Kidney (tissue), 22 donors: ENCODE measurements at places on chromosomes 6 and 20. TPM values are rescaled to one million over a fixed set of nuclear protein-coding genes. Genes with fewer than 3 reads are reported as not detected.

Gene SLCO4A1
- polyA plus RNA-seq = 12.4 TPM

Gene TAF8
- polyA plus RNA-seq = 16.3 TPM

Gene IMPG1
- polyA plus RNA-seq = 0.69 TPM

Gene TFAP2B
- polyA plus RNA-seq = 11.6 TPM

Gene ITPA
- 81.1 TPM for polyA plus RNA-seq

Gene PERP
- polyA plus RNA-seq = 24.8 TPM

Gene SMPDL3A
- 14.1 TPM for polyA plus RNA-seq

Gene DDO
- polyA plus RNA-seq = 13.4 TPM

GRCh38 chr6:43635387-43636307, at the start of gene MAD2L1BP:
MAD2L1BP (plus strand) TSS chr6:43635840; CDS start chr6:43635876, 36 bp downstream.
- peak; percentile 85 for DNase-seq

DNA sequence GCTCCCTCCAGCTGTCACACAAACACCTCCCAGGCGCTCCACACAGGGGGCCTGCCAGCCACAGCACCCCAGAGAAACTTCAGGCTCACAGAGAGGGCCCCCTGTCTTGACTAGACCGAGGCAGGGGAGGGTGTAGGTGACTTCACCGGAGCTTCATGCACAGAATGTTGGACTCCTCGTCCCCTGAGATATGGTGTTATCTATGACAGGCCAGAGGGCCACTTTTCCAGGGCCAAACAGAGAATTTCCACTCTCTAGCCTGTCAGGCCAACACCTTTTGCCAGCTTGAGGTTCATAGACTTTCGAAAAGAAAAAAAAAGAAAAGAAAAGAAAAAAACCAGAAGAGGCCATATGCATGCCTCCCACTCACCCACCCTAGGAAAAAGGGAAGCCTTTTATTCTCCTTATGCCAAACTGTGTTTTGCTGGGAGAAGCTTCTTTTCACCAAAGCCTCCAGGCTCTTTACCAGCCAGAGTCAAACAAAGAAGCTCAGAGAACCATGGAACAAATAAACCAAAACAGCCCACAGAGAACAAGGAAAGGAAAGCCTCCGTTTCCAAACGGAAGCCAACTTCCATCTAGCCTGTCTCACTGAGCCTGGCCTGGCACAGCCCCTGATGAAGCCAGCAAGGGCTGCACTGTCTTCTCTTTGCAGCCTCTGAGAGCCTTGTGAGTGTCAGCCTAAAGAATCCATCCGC, 313.2 kb upstream of the JARID2 start:
- no peak for DNase-seq

DNA sequence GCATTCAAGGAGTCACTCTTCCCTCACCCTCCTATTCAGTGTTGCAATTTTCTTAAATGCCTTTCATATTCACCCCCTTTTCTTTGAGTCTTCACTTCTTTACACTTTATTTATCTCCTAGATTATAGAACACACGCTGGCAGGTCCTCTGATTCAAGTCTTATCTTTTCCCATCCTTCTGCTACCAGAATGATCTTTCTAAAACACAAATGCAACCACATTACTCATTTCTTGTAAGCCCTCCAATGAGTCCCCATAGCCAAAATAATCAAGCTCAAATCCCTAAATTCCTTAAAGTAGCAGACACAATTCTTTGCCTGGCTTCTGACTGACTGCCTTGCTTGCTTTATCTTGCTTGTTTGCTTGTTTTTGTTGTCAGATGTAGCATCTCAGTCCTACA, 920.0 kb downstream of the TFAP2A start:
- DNase-seq = no peak

GRCh38 chr6:149089510-149089909, 228.0 kb upstream of the TAB2 start:
- DNase-seq = no peak

- no peak for DNase-seq
These were observed 1.3 kb upstream of the PLCG1 start for GRCh38 chr20:41135888-41136679.

DNA sequence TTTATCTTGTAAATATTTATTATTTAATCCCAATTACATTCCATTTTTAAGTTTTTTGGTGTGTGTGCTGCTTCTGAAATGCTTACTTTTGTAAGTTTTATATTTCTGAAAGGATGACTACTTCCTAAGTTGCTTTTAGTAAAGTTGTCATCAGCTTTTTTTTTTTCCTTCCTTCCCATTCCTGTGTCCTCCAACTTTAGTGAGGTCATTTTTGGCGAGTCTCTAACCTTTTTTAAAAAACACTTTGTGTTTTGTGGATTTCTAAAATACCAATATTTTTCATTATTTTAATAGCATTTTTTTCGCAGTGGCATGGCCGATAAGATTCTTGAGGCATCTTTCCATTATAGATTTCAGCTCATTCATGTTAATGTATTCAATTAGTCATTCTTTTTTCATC, 30.9 kb downstream of the FIG4 start:
- no peak for DNase-seq

- DNase-seq = no peak
These were observed 301.8 kb downstream of the FARS2 start for GRCh38 chr6:5563086-5563485.

- no peak for DNase-seq
These were observed 161.7 kb downstream of the ERMARD start for GRCh38 chr6:169913096-169913638.

GRCh38 chr6:25872814-25873213, 1.2 kb downstream of the SLC17A3 start:
- DNase-seq = no peak

DNA sequence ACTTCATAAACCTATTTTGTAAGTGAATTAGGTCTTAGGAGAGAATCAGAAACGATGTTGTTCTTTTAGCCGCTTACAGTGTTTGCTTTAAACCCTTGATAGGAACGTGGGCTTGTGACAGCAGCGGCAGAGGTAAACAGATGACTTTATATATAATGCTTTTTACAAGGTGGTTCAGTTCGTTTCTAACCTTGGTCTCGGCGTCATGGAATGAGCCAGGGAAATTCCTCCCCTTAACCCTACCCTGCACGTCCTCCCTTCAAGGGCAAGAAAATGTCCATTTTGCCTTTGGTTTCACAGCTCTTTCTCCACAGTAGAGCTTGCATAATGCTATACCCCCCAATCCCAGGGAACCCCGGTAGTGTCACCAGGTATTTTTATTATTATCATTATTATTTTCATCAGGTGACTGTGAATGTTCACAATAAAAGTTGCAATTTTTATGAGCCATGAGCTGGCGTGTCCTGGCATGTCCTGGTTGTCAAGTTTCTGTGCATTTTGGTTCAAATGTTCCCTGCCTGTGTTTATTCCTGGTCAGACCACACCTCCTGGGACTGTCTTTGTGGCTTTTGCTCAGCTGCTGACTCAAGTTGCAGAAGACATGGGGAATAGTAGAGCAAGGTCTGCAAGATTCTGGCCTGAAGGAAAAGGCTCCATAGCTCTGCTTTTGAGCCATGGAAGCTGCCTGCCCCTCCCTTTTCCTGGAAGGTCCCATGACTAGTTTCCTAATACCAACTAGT, 112.8 kb upstream of the BMP2 start:
- DNase-seq = no peak

DNA sequence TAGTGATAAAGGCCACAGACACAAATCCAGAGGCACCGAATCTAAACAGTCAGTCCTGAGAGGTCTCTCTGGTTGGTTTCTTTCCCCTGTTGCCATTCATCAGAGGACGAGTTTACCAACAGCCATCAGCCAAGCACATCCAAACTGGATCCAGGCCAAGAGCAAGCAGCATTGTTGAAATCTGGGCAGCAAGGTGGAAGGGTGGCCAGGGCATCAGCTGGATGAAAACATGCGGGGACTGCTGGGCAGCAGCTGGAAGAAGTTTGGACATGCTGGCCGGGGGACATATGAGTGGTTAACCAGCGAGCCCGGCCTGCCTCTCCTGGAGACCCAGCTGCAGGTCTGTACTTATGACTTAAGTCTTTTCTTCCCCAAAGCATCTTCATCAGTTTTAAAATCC, at the start of gene SMIM28:
SMIM28 (plus strand) TSS at position 62 of the 400 bp plus-strand sequence; CDS start at position 230, 168 bp downstream.
- no peak for DNase-seq

DNA sequence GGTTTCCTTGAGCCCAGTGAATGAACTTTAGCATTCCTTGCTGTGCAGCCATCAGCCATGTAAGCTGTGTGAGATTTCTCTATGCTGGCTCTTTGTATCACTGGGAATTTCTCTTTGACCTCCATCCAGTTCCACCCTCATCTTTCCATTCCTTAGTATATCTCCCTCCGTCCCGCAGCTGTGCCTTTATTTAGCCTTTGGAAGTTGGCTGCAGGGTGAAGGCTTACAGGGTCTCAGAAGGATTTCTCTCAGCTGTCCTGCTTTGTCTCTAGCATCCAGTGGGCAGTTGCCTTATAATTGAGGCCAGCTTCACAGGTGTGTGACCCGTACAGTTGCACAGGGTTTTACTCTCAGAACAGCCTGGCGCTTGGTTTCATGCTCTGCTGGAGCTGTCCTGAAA, 144.3 kb downstream of the PXDC1 start:
- DNase-seq = no peak

DNA sequence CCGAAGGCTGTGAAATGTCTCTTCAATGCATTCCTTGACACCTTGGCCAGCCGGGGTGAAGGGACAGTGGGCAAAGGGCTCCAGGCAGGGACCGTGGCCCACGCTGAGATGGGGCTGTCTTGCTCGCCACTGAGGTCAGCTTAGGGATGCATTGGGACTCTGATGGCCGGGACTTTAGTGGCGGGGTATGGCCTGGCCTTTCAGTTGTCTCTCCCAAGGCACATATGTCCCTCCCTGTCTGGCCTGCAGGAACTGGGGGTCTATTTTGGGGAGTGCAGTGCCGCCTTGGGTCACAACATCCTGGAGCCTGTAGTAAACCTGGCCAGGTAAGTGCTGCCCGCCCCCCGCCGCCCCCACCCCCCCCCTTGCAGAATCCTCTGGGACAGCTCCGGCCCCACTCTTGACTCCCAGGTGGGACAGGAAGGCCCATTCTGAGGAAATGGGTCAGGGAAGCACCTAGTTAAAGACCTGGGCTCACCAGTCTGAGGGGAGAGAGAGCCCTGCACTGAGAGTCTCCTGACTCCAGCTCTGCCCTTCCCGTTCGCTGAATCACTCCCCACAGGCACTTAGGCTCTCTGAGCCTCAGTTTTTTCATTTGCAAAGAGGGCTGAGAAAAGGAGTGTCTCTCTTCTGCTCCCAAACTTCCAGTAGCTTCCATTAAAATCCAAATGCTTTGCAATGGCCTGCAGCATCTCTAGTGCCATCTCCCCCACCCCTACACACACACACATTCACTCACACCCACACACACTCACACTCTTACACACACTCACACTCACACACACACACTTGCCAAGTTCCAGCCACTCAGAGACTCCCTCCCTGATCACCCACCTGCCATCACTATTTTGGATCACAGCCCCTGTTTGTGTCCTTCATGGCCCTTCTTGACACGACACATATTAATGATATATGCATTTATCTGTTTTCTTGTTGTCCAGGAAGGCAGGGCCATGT, 33.1 kb downstream of the RAB44 start:
- DNase-seq = no peak

DNA sequence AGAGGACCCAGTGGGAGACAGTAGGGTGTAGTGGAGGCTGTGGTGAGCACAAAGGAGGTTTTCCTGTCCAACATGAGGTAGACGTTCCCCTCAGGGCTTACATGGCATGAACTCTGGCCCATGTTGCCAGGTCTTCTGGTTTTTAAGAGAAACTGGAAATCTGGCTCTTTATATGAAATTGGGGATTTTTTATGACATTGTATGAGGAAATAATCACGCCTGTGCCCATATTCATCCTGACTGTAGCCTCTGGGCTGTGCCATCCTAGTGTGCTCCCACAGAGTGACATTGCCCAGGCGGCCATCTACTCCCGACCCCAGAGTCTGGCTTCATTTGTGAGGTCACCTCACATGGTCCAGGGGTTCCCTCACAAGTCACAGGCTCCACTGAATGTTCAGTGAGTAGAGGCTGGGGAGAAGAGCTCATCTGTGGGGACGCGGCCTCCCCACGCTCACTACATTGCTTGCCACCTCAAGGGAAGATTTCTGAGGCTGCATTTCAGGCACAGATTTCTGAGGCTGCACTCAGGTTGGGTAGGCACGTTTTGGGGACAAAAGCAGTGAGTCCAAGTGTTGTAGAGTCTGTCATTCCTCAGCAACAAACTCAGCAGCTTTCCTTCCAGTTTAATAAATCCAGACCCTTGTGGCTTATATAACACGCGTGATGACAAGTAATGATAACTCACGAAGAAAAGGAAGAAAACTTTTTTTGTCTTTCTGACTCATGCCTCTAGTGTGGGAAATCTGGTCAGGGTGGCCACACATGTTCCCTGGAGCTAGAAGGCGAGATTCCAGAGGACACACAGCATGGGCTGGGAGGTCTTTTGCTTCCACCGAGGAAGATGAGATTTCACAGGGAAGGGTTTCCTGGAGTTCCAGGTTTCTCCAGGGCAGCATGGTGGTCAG, 41.7 kb downstream of the SLC24A3 start:
- no peak for DNase-seq

GRCh38 chr20:10541668-10542411, 106.7 kb downstream of the SLX4IP start:
- no peak for DNase-seq

GRCh38 chr6:41170547-41171160, 7.7 kb upstream of the TREM2 start:
- DNase-seq = no peak

- no peak for DNase-seq
These were observed 39.5 kb downstream of the GHRH start for GRCh38 chr20:37222086-37222485.

- DNase-seq = no peak
These were observed 654.8 kb downstream of the UTRN start for GRCh38 chr6:144939921-144940320.

DNA sequence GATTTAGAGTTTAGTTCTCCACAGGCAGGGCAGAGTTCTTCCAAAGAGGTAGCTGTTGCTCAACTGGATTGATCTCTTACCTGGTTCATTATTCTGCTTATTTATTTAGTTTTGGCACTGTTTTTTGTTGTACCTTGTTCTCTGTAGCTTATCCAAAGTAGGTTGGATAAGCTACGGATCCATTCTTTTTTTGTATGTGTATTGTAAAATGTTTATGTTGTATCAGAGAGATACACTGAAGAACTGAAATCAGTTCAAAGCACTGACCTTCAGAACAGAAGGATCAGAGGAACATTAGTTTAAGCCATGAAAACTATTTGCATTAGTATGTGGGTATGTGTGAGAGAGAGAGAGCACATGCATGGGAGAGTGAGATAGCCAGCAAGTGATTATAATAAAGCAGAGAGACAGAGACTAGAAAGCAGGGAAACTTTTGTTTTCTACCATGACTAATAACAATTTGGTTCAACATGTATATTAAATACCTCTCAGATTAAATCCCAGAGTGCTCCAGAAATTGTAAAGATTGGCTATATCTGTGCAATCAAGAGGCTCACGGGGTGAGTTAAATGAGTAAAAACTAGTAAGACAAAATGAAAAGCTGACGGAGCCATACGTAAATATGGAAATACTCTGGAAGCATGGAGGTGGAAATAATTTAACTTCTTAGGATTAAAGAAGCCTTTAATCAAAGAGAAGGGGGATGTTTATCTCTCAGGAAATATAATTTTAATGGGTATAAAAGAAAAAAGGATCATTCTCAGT, 40.2 kb downstream of the ITCH start:
- DNase-seq = no peak

- no peak for DNase-seq
These were observed 61.4 kb upstream of the CSE1L start for GRCh38 chr20:48984575-48985219.

GRCh38 chr6:157049133-157049532, 272.0 kb downstream of the ARID1B start:
- no peak for DNase-seq

- DNase-seq = no peak
These were observed 4.5 kb upstream of the SGK2 start for GRCh38 chr20:43554369-43554768.

- DNase-seq = no peak
These were observed 160.0 kb downstream of the PDE7B start for GRCh38 chr6:136011475-136011874.

- no peak for DNase-seq
These were observed 10.2 kb downstream of the TRIM10 start for GRCh38 chr6:30150671-30151395.
